Activated T-helper 17 cell treated with anti-CD3 and anti-CD28 coated beads, Interleukin-2, amount 50 U/mL, for 72 hours (primary cell): ENCODE measurements at places on chromosomes 13 and 19.

DNA sequence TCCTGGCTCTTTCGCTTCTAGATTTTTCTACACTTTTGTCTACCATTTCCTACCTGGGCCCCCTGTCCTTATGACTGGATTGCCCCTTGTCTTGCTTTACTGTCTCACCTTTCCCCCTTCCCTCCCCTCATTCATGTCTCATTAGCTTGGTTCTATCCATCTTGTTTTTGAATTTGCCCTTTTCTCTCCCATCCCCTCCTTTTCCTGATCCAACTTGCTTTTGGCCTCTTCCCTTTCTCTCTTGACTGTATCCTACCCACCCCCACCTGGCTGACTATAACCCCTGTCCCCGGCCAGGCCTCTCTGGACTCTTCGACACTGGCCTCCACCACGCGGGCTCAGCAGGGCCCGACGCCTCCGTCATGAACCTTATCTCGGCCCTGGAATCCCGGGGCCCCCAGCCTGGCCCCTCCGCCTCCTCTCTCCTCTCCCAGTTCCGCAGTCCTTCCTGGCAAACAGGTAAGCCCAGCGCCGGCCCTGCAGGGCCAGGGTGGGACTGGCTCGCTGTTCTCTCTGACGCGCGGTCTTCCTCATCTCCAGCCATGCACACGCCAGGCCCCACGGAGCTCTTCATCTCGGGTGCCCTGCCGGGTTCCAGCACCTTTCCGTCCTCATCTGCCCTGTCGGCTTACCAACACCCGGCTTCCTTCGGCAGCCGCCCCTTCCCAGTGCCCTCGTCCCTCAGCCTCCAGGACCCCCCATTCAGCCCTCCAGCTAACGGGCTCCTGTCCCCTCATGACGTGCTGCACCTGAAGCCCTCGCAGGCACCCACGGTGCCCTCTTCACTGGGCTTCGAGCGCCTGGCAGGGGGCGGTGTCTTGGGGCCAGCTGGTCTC lies 3.4 kb downstream of the PRR12 start:
- no peak for ATAC-seq

- no peak for ATAC-seq
Measured at GRCh38 chr13:36700170-36700569, 26.4 kb downstream of the SERTM1 start.

DNA sequence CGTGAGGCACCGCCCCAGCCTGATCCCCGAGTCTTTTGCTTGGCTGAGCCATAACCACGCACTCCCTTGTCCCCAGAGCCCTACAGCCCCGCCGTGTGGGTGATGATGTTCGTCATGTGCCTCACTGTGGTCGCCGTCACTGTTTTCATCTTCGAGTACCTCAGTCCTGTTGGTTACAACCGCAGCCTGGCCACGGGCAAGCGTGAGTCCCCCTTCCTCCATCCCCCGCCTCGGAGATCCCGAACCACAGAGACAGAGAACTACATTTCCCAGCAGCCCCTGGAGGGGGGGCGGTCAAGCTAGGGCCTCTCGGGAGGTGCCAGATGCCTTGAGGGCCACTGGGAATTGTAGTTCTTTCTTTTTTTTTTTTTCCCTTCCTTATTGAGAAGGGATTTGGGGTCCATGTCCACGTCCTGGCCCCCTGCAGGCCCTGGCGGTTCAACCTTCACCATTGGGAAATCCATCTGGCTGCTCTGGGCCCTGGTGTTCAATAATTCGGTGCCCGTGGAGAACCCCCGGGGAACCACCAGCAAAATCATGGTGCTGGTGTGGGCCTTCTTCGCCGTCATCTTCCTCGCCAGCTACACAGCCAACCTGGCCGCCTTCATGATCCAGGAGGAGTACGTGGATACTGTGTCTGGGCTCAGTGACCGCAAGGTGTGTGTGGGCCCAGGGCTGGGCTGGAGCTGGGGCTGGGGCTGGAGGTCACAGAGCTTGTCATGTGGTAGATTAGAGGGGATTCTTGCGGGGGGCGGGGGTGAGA lies 25.9 kb downstream of the GRIN2D start:
- peak; percentile 86 for ATAC-seq

- no peak for ATAC-seq
Measured at GRCh38 chr19:28429356-28429755, 783.6 kb downstream of the UQCRFS1 start.
